BE2C (cell line): ENCODE measurements at places on chromosomes 3 and 15.
A peak's percentile ranks its signal among the peaks of the same experiment; 100 is the strongest.

GRCh38 chr15:92322566-92323355, 70.9 kb upstream of the ST8SIA2 start:
- DNase-seq, result no peak

DNA sequence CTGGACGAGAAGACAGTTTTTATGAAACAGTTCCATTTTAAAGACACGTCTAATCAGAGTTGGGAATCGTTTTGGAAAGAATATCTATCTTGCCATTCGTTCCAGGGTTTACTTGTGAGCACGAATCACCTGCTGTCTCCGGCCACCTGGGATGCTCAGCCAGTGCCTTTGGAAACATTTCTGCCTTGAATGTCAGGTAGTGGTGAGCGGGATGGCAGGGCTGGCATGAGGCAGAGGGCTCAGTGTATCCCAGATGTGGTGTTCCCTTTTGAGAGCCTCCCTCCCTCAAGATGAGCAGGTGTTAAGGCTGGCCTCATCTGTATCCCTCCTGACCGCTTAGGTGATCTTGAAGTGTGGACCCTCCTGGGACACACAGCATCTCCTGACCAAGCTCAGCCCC, 47.9 kb upstream of the PLXNA1 start:
- no peak for DNase-seq

DNA sequence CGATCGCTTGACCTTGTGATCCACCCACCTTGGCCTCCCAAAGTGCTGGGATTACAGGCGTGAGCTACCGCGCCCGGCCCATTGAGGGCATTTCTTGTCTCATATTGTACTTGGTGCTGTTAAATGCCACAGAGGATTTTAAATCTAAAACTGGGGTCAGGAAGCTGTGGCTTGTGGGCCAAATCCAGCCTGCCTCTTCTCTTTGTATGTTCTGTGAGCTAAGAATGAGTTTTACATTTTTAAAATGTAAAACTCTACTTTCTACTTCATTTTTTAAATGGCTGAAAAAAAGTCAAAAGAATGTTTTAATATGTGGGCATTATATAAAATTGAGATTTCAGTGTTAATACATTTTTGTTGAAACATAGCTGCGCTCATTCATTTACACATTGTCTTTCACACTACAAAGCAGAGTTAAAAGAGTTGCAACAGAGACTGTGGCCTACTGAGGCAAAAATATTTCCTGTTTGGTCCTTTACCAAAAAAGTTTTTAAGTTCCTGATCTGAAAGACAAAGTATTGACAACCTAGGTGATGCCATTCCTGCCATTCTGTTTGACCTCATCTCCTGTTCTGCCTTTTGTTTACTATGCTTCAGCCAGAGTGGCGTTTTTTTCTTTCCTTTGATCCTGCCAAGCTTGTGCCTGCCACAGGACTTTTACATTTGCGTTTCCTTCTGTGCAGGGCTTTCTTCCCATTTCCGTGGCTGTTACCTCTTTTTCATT, 50.4 kb downstream of the PDCD6IP start:
- no peak for DNase-seq

DNA sequence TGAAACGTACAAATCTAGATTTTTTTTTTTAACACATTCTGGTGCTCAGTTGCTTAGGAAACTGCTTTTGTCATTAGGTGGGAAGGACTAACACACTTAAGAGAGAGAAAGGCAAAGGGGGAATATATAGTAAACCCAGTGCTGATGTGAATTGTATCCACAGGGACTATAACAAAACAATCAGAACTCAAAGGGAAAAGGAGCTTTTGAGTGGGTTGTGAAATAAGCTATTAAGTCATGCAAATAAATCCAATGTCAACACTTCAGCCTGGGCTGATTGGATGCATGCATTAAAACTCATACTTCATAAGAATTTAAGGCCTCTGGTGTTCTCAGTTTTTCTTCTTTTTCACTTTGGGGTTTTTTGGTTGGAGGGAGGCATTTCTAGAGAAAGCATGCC, 628.9 kb downstream of the FHIT start:
- DNase-seq, result no peak

DNA sequence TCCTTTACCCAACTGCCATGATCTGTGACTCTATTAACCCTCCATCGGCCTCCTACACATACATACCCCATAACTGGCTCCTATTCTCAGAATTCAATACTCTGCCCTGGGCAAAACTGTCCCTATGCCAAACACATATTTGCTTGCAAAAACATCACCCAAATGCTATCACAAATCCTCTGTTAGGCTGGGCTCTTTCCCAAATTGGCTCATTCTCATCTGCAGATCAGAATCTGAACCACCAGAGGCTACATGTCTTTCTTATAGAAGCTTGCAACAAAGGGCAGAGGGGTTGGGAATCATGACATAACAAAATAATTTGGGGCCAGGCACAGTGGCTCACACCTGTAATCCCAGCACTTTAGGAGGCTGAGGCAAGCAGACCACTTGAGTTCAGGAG, 45.4 kb upstream of the GOLM2 start:
- peak; percentile 13 for DNase-seq

DNA sequence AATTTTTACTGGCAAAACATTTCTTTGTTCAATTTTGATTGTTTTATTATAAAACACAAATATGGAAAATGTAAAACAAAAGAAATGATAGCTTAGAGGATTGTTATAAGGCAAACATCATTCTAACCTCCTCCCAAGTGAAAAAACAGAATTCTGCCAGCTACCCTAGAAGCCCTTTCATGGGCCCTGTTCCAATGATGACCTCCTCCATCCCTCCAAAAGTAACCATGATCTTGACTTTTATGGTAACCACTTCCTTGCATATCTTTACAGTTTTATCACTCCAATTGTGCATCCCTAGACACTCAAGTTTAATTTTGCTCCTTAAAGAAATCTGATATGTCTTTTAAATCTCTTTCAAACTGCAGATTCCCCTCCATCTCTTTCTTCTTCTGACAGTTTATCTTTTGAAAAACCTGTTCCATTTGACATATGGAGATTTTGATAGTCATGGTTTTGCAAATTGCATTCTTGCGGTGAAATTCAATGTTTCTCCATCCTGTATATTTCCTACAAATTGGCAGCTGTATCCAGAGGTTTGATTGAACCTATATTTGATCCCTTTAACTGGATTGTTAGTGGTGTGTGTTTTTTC, 27.0 kb upstream of the TNFAIP8L3 start:
- DNase-seq, result no peak

GRCh38 chr3:10983219-10983916, 9.2 kb upstream of the SLC6A1 start:
- DNase-seq, result no peak

- DNase-seq, result no peak
Measured at GRCh38 chr15:27258287-27258686, 287.3 kb downstream of the GABRG3 start.

DNA sequence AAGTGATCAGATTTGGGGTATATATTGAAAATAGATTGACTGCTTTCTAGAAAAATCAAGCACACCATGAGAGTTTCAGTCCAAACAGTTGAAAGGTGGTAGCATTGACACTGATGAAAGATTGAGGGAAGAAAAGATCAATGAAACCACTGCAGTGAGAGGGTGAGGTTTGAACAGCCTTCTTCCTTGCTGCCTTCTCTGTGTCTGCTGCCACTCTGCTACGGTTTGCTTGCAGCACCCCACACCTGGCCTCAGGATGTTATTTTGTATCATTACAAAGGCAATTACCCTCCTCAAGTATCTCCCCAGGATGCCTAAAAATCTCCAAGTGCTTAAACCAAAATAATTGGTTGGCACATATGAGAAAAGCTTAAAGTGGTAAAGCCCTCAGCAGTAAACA, 683.6 kb upstream of the ARPP21 start:
- DNase-seq, result no peak

GRCh38 chr3:160831401-160831800, 75.4 kb downstream of the PPM1L start:
- DNase-seq, result no peak

GRCh38 chr3:158420654-158421396, 150.2 kb upstream of the MLF1 start:
- no peak for DNase-seq

- DNase-seq, result no peak
Measured at GRCh38 chr15:61951949-61952348, 108.3 kb downstream of the VPS13C start.

GRCh38 chr3:183494341-183494740, 61.2 kb downstream of the KLHL6 start:
- no peak for DNase-seq

GRCh38 chr3:164095279-164095678, 983.0 kb downstream of the SI start:
- no peak for DNase-seq

- no peak for DNase-seq
Measured at GRCh38 chr15:32981536-32981935, 213.0 kb downstream of the FMN1 start.

GRCh38 chr3:151811474-151811873, 2.4 kb upstream of the AADAC start:
- DNase-seq, result no peak

DNA sequence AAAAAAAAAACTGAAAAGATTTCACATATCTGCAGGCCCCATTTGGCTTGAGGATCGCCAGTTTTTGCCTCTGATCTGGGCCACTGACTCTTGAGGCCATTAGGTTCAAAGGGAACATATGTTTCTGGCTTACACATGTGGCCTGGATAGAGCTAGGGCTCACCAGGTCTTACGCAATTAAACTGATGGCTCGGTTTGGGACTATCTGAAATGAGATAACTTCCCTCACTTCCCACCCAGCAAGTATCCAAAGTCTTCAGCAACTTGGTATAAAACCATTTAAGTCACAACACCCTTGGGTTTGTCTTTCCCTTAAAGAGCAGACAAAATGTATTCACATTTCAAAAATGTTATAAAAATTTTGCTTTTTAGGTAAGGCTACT, 36.3 kb downstream of the LRIG1 start:
- DNase-seq, result no peak

DNA sequence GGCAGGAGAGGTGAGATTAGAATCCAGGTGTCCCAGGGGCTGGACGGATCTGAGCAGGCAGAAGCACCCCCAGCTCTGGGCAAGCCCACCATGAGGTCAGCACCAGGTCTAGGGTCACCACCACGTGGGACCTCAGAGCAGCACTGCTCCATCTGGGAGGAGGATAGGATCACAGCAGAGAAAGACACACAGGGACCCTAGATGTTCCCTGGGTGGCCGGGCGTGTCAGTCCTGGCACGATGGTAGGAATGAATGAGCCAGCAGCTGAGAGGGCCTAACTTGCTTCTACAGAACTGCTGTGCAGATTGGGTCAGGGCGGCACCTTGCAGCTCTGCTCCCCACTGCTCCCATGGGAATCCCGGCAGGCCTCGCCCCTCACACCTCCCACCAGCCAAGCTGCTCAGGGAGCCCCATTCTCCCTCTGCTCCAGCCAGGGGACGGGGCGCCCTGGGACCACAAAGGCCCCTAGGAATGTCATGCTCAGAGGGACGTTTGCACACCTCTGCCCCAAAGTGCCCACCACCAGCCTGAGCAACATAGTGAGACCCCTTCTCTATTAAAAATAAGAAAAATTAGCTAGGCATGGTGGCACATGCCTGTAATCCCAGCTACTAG, 66.3 kb downstream of the ZNF445 start:
- DNase-seq, result no peak

GRCh38 chr3:8584661-8585060, 59.9 kb downstream of the SSUH2 start:
- no peak for DNase-seq

GRCh38 chr15:52780172-52780980, 9.8 kb downstream of the ONECUT1 start:
- peak; percentile 58 for DNase-seq

DNA sequence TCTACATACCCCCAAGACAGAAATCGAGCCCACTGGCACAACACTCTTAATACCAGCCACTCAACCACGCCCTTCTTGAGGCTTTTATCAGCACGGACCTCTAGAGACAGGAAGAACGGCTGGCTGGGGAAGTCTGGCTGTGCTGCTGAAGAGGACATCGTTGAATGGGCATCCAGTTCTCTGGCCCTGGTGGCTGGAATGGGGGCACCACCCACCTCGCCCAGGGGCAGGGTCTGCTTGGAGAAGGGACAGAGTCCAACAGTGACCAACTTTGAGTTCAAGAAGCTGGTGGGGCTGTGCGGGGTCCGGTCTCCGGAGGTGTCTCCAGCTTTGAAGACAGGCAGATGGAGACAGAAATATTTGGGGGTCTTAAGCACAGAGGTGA, 77.5 kb downstream of the ATP10A start:
- DNase-seq, result no peak

DNA sequence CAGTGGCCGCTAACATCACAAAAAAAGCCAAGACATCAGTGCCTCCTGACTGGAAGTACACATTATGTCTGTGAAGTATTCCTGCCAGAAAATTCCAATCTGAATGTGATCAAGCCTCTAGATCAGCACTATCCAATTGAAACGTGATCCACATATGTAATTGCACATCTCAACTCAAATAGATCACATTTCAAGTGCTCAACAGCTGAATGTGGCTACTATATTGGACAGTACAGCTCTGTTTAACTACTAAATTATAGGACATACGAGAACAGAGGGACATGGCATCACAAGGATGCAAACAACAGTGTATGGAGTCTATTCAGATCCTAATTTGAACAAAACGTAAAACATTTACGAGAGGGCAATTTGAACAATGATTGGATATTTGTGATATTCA, 542 bp upstream of the UBAP1L start:
- no peak for DNase-seq

- no peak for DNase-seq
Measured at GRCh38 chr3:30467596-30468238, 138.7 kb upstream of the TGFBR2 start.

- no peak for DNase-seq
Measured at GRCh38 chr15:36617529-36618196, 38.2 kb downstream of the CDIN1 start.

DNA sequence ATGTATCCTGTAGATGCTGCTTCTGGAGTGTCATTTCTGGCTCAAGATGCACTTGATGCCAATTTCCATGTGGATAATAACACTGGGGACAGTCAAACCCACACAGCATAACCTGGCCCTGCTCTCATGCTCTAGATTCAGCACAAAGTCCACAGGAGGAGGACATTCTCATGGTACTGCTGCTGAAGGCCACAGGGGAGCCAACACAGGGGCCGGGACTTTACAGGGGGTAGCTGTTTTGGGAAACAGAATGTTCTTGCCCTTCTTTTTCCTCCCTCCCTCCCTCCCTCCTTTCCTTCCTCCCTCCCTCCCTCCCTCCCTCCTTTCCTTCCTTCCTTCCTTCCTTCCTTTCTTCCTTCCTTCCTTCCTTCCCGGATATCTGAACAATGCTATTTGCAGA, 477.4 kb downstream of the PDCD6IP start:
- no peak for DNase-seq

DNA sequence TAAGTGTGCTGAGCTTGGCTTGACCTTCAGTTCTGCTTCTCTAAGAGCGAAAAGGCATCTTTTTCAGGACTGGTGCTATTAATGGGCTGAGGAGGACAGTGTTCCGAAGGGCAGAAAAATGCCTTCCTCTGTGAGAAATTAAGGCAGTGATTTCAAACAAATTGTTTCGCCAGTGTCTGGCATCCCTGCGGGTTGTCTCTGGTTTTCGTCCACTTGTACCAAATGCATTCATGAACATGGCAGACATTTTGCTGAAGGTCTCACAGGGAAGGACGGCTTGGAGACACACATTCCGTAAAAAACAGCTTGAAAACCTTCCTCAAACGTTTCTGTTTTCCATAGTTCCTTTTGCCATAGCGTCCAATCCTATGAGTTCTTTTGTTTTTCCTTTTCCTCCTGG, 57.1 kb downstream of the CEMIP start:
- no peak for DNase-seq
